Activated T-cell treated with anti-CD3 and anti-CD28 coated beads for 48 hours (primary cell): ENCODE measurements at places on chromosomes 3 and 15.

- no peak for DNase-seq
These were observed 21.3 kb downstream of the CHD2 start for GRCh38 chr15:92921215-92922131.

- no peak for DNase-seq
These were observed 641 bp downstream of the ACVR2B start for GRCh38 chr3:38454178-38454883.

DNA sequence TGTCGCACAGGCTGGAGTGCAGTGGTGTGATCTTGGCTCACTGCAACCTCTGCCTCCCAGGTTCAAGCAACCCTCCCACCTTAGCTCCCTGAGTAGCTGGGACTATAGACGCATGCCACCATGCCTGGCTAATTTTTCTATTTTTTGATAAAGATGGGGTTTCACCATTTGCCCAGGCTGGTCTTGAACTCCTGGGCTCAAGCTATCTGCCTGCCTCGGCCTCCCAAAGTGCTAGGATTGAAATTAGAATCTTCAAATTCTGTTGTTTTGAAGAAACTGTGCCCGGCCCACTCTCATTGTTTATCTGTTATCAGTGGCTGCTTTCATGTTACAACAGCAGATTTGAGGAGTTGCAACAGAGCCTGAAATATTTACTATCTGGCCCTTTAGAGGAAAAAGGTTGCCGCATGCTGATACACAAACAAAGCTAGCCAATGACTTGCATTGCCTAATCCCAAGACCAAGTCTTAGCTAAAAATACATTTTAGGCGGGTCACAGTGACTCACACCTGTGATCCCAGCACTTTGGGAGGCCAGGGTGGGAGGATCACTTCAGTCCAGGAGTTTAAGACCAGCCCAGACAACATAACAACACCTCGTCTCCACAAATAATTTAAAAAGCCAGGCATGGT is 43.2 kb upstream of the PPP4R2 start:
- DNase-seq = no peak

- DNase-seq = no peak
These were observed 1.9 kb upstream of the TRA2B start for GRCh38 chr3:185939721-185940120.

- no peak for DNase-seq
These were observed 62.1 kb downstream of the PDCD6IP start for GRCh38 chr3:33860373-33861050.

- DNase-seq = no peak
These were observed 61.8 kb upstream of the ATP13A3 start for GRCh38 chr3:194548346-194549321.

DNA sequence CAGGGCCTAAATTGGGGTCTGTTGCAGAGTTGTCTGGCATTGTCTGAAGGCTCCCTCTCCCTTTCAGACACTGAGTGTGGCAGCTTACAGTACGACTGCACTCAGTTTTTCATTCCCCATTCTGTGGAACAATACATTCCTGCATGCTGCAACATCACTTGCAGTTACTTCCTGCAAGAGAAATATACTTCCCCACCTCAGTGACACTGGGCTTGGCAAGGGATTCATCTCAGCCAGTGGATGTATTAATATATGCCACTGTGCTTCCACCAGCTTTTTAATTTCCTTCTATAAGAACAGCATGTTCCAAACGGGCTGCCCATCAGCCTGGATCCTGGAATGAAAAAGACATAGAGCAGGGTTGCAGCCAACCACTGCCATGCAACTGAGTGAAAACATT is 23.1 kb downstream of the B3GALNT1 start:
- no peak for DNase-seq

DNA sequence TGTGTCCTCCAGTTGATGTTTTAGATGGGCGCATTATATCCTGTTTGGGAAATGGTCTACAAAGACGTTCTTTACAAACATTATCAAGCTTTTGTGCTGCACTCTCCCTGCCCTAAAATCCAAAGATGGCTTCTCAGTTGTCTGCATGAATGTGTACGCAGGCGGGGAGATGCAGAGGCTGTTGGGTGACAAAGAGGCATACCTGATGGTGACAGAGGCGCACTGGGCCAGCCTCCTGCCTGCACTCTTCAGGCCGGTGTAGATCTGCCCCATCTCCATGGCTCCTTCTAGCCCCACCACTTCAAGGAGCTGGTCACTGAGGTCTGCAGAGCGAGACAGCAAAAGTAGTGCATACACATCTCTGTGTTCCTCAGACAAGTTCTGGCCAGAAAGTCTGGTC is 55.8 kb upstream of the ETV5 start:
- no peak for DNase-seq
